ENCODE measurements at places on chromosomes 3 and 15.
A peak's percentile ranks its signal among the peaks of the same experiment; 100 is the strongest.

DNA sequence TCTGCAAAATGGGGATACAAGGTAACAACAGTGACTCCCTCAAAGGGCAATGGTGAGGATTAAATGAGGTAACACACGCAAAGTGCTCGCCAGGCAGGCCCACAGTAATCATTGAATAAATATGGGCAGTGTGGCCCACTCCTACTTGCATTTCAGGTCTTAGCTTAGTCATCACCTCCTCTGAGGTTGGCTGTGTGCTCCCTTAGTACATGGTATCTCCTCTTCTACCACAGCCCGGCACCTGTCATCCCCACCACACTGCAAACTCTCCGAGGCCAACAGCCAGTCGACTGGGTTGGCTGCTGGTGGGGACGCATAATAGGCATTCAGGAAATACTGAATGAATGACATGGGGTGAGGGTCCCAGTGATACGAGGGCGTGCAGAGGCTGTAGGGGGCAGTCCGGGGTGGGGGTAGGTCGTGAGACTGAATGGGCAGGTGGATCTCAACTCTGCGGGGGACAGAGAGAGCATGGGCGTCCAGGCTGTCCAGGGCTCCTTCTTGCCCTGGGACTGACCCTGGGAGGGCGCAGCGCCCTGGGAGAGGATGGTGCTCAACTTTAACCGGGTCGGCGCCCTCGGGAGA is 375 bp upstream of the MYZAP start:
- no peak for DNase-seq

- DNase-seq, result peak; percentile 68
Measured at GRCh38 chr3:99878005-99878404, 60.3 kb downstream of the CMSS1 start.

GRCh38 chr3:65534805-65535204 is 503.9 kb downstream of the MAGI1 start:
- DNase-seq, result no peak

- DNase-seq, result no peak
Measured at GRCh38 chr3:112115161-112115739, 17.8 kb downstream of the GCSAM start.

DNA sequence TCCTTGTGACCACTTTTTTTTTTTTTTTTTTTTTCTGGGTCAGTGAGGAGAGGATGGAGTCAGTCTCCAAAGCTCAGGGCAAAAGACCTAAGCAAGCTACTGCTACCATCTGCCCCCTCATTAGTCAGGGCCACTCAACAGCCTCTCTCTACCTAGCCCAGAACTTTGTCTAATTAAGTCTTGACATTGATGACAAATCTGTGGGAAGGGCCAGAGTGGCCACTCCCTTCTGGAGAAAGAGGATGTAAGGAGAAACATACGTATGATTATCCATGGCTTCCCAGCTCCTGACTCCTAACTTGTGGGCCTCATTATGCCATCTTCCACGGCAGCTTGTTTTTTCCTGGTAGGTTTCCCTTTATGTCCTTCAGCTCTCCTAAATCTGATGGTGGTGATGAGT is 37.9 kb downstream of the NR1I2 start:
- DNase-seq, result no peak

DNA sequence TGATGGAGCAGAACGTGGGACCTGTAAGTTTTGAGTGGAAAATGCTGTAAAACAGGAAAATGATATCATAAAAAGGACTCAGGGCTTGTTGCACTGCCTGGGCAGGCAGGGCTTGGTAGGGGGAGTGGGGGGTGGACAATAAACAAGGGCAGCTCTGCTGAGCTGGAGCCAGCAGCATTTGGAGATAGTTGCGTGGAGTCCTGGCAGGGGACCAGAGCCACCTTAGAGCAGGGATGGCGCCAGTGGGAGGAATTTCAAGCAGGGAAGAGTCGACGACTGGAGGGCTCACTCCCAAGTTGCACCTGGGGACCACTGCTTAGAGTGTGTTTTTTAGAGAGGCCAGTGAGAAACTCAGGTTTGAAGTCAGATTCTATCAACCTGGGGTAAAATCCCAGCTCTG is 22.7 kb upstream of the FRMD4B start:
- DNase-seq, result no peak

GRCh38 chr3:185631508-185632206 is 45.6 kb downstream of the SENP2 start:
- no peak for DNase-seq

- no peak for DNase-seq
Measured at GRCh38 chr3:25834346-25834745, 44.5 kb downstream of the OXSM start.

GRCh38 chr15:62564886-62565633 is 400.0 kb upstream of the C2CD4B start:
- DNase-seq, result no peak

GRCh38 chr3:100425316-100425715 is 24.0 kb downstream of the LNP1 start:
- no peak for DNase-seq

DNA sequence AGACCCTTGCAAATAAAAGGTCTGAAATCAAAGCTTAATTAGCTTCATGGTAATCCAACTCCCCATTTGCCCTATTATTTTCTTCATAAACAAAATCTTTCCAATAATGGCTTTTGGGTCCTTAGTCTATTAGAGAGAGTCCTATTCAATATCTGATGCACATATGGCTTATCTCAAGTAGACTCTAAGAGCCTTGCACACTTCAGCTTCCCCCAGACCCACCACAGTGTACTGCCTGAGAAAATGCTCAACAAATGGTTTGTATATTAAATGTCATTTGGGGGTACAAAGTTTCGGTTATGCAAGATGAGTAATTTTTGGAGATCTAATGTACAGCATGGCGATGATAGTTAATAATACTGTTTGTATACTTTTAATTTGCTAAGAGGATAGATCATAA is 28.9 kb downstream of the FSTL1 start:
- no peak for DNase-seq

- no peak for DNase-seq
Measured at GRCh38 chr3:53693451-53693850, 152.8 kb downstream of the CHDH start.

DNA sequence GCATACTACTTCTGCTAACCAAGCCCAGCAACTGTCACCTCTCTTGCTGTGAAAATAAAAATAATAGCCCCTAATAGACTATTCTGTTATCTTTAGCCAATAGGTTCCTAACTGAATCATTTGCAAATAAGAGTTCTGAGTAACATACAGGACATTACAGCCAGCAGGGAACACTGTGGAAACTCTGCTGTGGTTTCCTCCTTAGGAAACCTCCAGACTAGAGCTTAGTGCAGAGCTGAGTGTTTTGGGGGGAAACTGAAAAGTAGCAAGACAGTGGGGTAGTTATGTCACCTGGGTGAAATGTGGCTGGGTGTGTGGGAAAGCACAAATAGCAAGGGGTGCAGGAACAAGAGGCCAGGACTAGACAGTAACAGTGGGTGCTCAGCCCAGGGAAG is 32.4 kb downstream of the DZIP1L start:
- no peak for DNase-seq

DNA sequence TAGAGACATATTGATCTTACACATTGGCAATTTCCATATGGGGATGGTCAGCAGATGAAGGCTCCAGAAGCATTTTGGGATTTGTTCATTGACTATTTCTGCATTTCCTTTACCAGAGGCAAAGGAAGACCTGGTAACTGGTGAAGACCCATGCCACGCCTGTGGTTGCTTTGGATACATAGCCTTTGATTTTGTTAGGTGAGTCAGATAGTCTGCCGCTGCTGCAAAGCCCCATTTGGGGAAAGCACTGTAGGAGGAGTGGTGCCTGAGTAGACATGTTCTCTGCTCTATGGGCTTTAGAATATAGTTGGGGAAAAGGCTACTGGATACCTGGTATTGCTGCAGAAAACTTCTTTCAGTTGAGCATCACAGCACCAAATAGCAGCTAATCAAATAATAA is 56.8 kb downstream of the TFG start:
- DNase-seq, result no peak

- no peak for DNase-seq
Measured at GRCh38 chr15:78660584-78660983, 19.6 kb upstream of the CHRNB4 start.

DNA sequence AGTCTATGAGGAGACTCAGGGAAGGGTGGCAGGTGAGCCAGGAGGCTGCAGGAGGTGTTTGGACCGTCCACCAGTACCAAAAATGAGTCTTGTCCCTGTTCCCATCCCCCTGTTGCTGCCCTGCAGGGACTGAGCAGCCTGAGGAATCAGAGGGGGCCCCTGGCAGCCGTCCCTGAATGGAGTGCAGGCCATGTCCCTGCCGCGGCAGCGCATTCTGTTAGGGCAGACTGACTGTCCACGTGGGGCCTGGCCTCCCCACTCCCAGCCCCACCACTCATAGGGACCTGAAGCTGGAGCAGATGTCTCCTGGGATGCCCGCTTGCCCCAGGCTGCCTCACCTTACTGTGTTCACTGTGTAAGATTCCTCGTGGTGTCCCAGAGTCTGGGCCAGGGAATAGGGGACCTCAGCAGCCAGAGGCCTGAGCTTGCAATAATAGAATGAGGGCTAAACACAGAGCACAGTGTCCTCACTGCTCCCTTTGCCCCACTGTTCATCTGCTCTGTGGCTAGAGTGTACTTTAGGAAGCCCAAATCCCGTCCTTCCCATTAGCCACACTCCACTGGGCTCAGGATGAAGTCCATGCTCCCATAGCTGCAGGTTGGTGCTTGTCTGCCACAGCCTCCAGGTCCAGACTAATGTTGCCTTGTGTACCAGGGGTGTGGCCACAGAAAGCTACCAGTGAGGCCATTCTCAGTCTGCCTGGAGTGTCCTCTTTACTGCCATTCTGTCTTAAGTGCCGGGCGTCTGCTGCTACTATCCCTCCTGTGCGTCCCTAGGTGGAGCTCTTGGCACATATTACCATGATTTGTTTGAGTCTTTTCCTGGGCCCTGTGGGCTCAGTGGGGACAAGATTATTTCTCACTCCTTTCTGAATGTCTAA is 63.2 kb downstream of the HCN4 start:
- peak; percentile 94 for DNase-seq

DNA sequence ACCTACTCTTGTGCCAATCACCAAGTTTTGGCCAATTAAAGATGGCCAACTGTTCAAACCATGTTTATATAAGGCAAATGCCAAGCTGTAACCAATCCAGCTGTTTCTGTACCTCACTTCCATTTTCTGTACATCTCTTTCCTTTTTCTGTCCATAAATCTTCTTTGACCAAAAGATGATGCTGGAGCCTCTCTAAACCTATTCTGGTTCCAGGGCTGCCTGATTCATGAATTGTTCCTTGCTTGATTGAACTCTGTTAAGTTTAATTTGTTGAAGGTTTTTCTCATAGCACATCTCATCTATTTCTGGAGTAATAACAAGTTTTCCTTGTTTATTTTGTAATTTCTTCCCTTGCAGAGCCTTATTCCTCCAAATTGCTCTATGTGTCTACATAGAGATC is 115.3 kb upstream of the SMAD3 start:
- no peak for DNase-seq

GRCh38 chr3:133077688-133078087 is 39.5 kb downstream of the TMEM108 start:
- no peak for DNase-seq

- DNase-seq, result no peak
Measured at GRCh38 chr3:9930804-9931418, 2.7 kb upstream of the CRELD1 start.

DNA sequence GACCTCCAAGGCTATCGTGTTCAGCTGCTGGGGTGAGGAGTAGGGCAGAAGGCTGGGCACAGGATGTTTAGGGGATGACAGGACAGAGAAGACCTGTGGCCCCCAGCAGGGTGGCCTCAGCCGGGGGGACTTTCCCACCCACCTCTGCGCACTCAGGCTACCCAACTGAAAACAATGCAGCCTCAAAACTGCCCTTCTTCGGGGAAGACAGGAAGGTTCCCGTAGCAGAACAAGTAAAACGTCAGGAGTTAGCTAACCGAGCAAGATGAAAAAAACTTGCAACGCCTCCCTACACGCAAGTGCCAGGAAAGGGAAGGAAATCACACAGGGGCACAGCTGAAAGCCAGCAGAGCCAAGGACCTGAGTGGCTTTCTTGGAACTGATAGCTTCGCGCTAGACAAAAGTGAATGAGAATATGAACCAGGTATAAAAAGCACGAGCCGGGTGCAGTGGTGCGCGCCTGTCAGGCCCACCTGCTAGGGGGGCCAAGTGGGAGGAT is 38.4 kb upstream of the FURIN start:
- no peak for DNase-seq

- DNase-seq, result no peak
Measured at GRCh38 chr15:66953523-66954229, 111.7 kb upstream of the SMAD3 start.

DNA sequence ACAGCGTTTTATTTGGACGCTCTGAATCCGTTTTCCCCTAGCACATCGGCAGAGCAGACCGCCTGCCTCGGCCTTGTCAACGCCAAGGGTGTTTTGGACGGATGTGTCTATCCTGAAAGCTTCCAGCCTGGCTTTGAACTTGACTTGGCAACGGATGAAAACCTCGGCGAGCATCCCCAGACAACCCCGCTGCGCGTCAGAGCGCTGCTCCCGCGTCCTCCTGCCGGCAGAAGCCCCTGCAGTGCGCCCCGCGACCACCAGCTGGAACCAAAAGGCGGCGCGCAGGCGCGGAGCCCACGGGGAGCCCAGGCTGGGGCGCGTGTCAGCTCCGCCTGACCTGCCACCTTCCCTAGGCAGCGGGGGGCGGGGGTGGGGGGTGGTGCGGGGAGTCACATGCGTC is 26.2 kb upstream of the ARL8B start:
- no peak for DNase-seq

DNA sequence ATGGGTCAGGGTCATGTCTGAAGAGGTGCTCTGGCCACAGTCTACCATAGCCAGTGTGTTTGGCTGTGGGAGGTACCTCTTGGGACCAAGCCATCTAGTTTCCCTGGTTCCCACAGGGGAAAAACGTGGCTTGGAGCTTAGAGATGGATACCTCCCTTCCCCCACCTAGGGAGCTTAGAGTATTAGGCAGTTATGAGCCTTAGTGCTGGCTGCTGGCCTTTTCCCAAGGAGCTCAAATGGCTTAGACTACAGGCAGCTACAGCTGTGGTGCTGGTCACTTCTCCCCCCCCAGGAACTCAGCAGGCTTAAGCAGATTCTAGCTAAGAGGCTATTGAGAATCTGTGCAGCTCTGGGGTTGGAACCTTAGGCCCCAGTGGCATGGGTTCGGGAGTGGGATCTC is 591.2 kb downstream of the NSUN3 start:
- DNase-seq, result no peak

DNA sequence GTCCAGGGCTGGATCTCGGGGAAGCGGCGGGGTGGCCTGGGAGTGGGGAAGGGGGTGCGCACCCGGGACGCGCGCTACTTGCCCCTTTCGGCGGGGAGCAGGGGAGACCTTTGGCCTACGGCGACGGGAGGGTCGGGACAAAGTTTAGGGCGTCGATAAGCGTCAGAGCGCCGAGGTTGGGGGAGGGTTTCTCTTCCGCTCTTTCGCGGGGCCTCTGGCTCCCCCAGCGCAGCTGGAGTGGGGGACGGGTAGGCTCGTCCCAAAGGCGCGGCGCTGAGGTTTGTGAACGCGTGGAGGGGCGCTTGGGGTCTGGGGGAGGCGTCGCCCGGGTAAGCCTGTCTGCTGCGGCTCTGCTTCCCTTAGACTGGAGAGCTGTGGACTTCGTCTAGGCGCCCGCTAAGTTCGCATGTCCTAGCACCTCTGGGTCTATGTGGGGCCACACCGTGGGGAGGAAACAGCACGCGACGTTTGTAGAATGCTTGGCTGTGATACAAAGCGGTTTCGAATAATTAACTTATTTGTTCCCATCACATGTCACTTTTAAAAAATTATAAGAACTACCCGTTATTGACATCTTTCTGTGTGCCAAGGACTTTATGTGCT is 527 bp downstream of the B2M start:
- no peak for DNase-seq

Measured in HTR-8/SVneo (cell line).